ENCODE measurements at places on chromosomes 3 and 15. TPM values are rescaled to one million over a fixed set of nuclear protein-coding genes. Genes with fewer than 3 reads are reported as not detected.

DNA sequence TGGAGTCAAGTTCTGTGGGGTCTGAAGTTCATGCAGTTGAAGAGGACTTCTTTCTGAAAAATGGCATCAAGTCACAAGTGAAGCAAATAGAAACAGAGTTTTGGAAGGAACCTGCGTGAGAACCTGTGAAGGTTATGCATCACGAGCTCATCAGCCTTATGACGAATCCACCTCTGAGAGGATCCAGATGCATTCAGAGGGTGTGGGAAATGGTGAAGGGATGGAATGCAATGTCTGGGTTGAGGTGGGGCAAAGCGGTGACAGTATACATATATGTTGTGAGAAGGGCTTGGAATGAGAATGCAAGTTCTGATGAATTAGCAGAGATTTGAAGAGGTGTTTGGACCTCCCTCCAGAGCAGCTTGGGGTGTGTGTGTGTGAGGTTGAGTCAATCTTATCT lies 382.1 kb upstream of the TBL1XR1 start:
- no peak for DNase-seq

DNA sequence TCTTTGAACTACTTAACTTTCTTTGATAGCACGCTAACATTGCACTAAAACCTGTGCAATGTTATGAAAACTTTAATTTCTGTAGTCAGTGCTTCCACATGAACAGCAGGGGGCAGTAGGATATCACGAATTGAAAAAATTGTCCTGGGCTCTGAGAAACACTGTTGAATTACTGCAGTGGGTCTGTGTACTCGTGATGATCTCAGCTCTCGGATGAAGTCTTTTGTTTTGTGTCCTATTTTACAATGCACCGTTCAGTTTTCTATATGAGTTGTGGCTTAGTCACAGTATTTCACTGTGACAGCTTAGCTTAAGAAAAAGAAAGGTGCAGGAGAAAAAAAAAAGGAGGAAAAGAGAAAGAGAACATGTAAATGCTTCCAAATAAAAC lies 141.3 kb upstream of the CCDC54 start:
- peak; percentile 61 for DNase-seq

DNA sequence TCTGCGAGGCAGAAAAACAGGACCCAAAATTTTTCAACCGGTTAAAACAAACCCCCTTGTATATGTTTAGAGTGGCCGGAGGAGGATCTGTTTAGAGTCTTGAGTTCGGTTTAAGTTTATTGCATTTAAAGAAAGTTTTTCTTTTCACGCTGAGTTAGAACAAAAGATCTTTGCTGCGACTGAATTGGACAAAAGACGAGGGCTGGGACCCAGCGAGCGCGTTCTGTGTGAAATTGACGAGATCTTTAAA lies 9.8 kb downstream of the NR2F2 start:
- DNase-seq, result no peak

- no peak for DNase-seq
Observed at GRCh38 chr3:46666453-46666845, 27.0 kb downstream of the ALS2CL start.

DNA sequence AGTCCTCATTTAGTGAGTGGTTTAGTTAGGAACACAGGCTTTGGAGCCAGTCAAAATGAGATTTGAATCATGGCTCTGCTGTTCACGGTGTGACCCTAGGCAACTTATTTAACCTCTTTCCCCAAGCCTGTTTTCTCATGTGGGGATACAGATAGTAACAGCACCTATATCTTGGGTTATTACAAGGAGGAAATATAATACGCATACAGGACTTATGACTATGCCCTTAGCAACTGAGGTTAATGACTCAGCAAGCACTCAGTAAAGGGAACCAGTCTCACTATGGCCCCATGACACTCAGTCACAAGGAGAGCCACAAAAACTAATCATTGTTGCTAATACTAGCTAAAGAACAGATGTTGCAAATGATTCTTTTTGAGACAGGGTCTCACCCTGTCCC lies 45.9 kb downstream of the SUMF1 start:
- no peak for DNase-seq

GRCh38 chr15:50594311-50594710 lies 47.8 kb upstream of the USP50 start:
- DNase-seq, result no peak

DNA sequence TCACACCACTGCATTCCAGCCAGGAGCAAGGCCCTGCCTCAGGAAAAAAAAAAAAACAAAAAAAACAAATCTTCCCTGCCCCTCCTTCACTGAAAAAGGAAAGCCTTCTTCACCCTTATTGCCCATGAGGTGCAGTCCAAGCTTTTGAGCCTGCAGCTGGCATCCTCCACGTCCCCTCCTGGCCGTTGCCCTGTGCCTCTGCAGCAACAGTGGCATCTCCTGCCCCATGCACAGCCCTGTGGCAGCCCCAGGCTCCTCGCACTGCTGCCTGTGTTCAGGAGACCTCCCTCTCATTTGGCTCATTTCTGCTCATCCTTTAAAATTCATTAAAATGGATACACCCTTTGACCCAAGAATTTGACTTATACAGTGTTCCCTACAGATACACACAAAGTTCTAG lies 72.7 kb upstream of the PLXNA1 start:
- DNase-seq, result no peak

- no peak for DNase-seq
Observed at GRCh38 chr3:71640331-71640983, 56.9 kb upstream of the FOXP1 start.

DNA sequence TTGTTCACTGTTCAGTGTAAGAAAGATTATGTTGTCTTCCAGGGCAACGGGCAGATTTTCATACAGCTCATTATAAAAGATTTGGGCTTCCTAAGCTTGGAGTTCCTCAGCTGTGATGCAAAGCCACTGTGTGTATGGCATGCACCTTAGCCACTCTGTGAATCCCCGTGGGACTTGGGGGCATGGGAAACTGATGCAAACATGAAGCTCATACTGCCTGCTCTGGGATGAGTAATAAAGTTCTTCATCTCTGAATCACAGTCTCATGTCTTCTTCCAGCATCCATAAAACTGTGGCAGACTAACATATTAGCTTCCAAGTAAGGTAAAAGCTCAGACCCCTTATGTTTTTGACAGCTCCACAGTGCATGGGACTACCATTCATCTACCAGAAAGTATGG lies 154.3 kb upstream of the RORA start:
- DNase-seq, result no peak

- DNase-seq, result no peak
Observed at GRCh38 chr3:195735036-195735695, 14.4 kb downstream of the MUC20 start.

- no peak for DNase-seq
Observed at GRCh38 chr15:81911022-81911971, 134.5 kb downstream of the MEX3B start.

- DNase-seq, result no peak
Observed at GRCh38 chr15:85581495-85581894, 201.1 kb downstream of the AKAP13 start.

- no peak for DNase-seq
Observed at GRCh38 chr3:196662033-196662432, 22.5 kb downstream of the NRROS start.

DNA sequence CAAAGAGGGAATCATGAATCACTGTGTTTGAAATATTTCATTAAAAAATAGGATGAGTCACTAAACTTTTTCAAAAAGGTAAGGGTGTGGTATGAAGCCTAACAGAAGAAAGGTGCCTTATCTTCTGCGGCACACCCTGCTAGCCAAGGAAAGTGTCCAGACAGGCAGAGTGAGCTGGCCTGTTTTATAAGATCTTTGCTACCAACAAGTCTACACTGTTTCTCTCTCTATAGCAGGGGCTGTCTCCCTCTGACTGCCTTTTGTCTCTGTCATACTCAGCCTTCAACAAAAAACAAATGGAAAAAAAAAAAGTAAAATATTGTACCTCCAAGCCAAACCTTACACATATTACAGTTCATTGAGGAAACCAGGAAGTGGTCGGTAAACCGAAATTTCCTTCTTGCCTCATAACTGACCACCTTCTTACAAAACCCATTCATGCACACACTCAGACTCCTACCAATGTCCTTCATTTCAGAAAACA lies 9.1 kb downstream of the ZDHHC3 start:
- DNase-seq, result no peak

DNA sequence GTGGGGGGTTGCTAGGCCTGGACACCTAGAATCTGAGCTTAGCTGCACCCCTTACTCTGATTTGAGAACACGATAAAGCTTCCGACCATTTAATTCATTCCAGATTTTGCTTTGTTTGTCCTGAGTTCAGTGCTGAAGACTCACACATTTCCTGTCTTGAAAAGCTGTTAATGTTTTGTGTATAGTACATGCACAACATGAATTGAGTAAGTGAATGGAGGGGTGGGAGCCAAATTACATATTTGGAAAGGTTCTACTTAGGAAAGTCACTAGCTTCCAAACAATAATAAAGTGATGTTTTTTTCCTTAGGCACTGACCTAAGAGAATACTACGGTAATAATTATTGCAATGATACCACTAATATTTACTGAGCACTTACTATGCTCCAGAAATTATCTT lies 955.2 kb upstream of the NR2F2 start:
- DNase-seq, result no peak

DNA sequence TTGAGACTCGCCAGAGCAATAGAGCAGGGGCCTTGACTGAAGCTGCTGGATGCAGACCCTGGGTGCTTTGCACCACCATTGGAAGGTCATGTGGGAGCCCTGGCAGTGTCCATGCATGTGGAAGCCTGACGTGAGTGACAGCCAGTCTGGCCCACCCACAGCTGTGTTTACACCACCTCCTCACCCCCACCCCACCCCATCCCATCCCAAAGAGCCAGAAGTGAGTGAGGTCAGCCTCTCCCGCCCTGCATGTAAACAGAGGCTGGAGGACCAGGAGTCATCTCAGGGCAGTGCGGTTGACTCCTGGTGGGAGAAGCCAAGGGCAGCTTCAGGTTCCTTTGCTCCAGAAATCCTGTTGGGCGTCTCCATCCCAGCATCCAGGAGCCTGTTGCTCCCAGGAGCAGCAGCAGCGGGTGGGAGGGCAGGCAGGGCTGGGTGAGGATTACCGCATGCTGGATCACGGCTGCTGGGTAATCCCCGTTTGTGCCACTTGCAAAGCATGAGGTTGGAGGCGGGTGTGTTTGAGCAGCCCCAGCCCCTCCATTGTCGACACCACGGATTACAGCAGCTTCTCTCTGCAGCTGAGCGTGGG lies 44.6 kb downstream of the CORO2B start:
- no peak for DNase-seq

- DNase-seq, result no peak
Observed at GRCh38 chr15:89077750-89078149, 10.5 kb upstream of the ABHD2 start.

- no peak for DNase-seq
Observed at GRCh38 chr3:98603580-98603979, 10.2 kb upstream of the CPOX start.

PIF1 gene
- total RNA-seq, result 14.7 TPM

SHQ1 gene
- total RNA-seq, result 19.3 TPM

P2RY13 gene
- total RNA-seq, result not detected

RETNLB gene
- not detected for total RNA-seq

MFGE8 gene
- total RNA-seq, result 25.8 TPM

PLA2G4E gene
- not detected for total RNA-seq

All from pulmonary artery endothelial cell (primary cell).